ENCODE measurements at places on chromosomes 2 and 18.
A peak's percentile ranks its signal among the peaks of the same experiment; 100 is the strongest.

DNA sequence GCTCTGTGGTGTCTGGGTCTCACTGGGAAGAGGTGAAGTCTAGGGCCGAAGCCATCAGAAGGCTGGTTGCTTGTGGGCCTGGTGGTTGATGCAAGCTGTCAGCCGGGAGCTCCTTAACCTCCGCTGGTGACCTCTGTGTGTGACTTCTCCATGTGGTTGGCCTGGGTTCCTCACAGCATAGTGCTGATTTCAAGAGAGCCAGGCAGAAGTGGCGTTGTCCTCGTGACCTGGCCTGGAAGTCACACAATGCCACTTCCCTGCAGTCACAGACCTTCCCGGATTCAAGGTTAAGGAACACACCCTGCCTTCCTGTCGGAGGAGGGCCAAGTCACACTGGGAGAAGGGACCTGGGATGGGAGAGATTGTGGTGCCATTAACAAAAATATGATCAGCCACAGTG is 303.7 kb upstream of the HS6ST1 start:
- DNase-seq, result no peak

DNA sequence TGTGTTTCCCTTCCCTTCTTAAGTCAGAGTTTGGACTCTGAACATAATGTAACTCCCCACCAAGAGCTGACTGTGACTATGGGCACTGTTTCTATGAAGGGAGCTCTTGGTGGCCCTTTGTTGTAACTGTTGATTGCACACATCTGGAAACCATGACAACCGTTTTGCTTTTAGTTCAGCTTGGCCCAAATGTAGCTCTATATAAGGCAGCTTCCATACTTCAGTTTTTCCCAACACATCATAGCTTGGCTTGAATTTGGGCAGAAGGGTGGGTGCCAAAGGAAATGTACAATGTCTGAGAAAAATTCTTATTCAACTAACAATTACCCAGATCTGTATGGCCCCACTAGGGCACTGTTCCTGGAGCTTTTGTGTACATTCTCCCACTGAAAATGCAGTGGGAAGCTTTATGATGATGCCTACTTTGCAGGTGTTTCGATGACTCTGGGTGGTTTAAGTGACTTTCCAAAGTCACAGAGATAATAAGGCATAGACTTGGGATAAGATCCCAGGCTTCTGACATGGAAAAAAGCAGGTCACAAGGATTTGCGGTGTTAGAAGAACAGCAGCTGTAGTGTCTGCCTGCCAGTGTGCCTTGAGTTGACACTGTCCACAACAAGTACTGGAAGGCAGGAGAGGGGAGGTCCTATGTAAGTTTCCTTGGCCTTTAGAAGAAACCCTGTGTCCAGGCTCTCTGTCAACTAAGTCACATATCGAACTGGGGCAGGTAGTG is 2.4 kb upstream of the CETN1 start:
- peak; percentile 40 for DNase-seq

- no peak for DNase-seq
Observed at GRCh38 chr2:57885742-57886141, 160.9 kb upstream of the VRK2 start.

DNA sequence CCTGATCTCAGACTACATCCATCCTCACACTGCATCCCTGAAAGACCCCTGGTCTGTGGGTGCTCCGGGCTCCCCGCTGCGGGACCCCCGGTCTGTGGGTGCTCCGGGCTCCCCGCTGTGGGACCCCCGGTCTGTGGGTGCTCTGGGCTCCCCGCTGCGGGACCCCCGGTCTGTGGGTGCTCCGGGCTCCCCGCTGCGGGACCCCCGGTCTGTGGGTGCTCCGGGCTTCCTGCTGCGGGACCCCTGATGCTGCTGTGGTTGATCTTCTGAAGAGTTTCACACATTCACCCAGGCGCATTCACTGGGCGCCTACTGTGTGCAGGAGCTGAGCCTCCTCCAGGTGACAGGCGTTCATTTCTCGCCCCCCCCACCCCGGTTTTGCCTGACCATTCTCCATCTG is 162.7 kb upstream of the SALL3 start:
- no peak for DNase-seq

- peak; percentile 35 for DNase-seq
Observed at GRCh38 chr18:54269893-54270844, 852 bp downstream of the POLI start.

DNA sequence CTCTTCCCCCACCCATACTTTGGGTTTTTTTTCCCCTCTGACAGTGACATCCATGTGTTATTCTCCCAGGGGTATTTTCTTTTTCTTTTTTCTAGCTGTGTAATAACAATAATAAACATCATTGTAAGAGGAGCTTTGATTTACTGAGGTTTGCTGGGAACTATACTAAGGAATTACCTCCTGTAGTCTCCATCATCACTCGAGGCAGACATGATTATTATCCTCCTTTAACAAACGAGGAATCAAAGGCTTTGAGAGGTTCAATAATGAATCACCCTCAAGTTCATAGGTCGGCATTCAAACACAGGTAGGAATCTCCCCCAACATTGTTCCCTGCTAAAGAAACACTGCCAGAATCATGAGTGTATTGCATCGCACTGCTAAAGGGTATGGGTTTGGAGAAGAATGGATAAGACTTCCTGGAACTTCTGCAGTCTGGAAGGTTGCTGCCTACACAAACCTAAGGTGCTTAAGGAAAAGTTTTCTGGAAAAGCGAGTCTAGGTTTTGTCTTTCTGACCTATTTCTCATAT is 260.2 kb upstream of the SESTD1 start:
- peak; percentile 49 for DNase-seq

Data from HepG2 (cell line).